ENCODE measurements at places on chromosomes 5 and 9.

DNA sequence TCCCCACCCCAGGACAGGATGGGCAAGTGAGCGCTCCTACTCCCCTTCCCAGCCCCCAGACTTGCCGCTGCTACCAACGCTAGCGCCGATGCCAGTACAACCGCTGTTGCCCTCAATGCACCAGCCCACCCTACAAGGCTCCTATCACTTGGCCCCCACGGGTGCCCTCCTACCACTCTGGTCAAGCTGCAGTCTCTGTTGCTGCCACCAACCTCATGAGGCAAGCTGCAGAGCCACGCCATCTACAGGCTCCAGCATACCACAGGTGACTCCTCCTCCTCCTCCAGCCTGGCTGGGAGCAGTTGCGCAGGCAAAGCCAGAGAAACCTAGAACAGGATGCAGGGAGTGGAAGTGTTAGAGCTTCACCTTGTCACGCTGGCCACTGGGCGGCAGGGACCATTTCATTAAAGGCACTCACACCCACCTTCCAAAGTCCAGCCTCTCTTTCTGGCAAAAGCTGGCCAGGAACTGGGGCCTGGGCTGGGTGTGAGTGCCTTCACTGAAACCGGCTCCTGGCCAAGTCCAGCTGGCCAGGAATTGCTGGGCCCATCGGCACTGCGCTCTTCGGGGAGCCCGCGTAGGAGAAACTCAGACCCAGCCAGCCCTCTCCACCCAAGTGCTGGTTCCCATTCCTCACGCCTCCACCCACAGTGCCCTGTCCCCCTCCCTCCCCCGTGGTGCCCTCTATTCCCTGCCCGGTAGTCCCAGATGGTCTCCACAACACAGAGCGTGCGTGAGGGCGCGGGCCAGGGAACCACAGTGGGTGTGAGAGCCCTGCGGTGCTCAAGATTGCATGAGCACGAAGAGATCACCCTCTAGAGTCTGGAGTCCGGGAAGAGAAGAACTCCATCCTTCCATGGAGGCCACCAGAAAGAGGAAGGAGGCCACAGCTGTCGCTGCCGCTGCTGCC lies 1.6 kb upstream of the PCAT7 start:
- no peak for DNase-seq

- DNase-seq: no peak
These were observed 679.8 kb downstream of the CETN3 start for GRCh38 chr5:89729623-89730301.

DNA sequence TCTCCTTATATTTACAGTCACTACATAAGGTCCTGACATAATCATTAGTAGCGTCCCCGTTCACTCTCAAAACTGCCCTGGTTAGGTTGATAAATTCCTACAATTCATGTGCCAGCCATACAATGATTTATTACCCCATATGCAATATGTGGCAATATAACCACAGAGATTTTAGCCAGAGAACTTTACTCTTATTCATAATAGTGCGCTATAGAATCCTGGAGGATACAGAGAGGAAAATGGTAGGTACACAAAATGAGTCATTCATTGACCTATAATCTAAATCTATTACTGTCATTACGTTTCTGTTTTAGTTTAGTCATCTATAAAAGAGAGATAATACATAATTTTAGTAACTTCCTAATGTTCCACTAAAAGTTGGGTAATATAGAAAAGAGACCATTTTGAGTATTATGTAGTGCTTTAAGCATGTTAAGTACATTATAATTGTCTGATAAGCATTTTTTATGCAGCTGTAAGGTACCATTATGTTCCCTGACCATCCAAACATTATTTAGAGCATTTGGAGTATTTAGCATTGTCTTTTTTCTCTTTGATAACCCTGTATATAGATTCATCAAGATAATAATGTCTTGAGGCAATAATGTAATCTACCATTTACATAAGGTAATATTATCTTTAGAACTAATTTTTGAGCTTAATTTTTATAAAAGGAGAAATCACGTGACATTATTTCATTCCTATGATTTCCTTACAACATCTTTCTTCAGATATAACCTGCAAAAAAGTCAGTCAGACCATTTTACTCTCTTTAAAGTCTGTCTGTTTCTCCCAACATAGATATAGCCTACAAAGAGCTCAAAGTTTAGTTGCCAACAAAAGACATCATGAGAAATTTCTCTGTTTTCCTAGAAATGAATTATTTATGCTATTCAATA lies 655.5 kb upstream of the ZNF608 start:
- no peak for DNase-seq

- DNase-seq: no peak
These were observed 2.3 kb upstream of the ARHGAP26 start for GRCh38 chr5:142767911-142768310.

DNA sequence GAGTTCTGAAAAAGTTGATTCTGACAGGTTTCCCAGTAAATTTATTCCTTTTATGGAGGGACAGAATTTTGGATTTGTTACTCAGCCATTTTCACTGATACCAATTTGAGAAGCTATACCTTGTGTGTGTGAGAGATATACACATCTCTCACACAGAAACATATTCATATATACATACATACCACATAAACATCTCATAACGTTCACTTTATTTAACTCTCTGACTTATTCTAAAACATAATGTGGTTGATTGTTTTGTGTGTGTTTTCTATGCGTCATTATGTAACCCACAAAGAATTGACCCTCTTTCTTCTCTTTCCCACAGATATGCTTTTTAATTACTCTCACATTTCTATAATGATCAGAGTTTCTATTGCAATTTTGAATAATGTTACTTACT lies 570.8 kb upstream of the TLE4 start:
- DNase-seq: no peak

DNA sequence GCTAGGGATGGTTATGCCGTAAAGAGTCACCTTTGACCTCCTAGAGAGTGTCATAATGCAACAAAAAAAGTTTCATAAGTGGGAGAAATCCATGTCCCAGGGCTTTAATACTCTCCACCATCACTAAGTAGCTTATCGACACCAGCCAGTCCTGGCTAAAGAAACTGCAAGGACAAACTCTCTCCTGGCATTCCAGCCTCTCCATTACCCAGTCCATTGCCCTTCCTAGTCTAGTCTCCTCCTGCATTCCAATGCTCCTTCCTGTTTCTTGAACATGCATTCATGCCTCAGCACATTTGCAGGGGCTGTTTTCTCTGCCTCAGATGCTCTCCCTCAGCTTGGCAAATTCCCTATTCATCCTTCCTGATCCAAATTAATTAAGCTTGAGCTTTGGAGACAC lies 364.1 kb downstream of the BRINP1 start:
- no peak for DNase-seq

GRCh38 chr9:127163409-127163808 lies 41.0 kb upstream of the ANGPTL2 start:
- peak; percentile 94 for DNase-seq

- no peak for DNase-seq
These were observed 4.0 kb downstream of the FOXE1 start for GRCh38 chr9:97856857-97857605.

GRCh38 chr9:86424251-86424891 lies 70.2 kb upstream of the TUT7 start:
- DNase-seq: peak; percentile 13

DNA sequence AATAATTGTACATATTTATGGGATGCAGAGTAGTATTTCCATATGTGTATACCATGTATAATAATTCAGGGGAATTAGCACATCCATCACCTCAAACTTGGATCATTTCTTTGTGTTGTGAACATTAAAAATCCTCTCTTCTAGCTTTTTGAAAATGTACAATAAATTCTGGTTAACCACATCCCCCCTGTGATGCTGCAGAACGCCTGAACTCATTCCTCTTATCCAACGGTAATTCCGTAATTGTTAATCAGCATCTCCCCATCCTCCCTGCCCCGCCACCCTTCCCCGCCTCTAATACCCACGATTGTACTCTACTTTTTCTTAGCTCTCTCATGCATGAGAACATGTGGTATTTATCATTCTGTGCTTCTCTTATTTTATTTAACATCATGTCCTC lies 127.7 kb upstream of the ANKRD55 start:
- DNase-seq: no peak

Data from dermis blood vessel endothelial cell (primary cell).